DMS 273 treated with DMSO at 0.1 percent for 48 hours (cell line): ENCODE measurements at places on chromosomes 13 and 19.

- no peak for DNase-seq
These were observed 262.7 kb downstream of the DNAJC15 start for GRCh38 chr13:43285933-43286597.

DNA sequence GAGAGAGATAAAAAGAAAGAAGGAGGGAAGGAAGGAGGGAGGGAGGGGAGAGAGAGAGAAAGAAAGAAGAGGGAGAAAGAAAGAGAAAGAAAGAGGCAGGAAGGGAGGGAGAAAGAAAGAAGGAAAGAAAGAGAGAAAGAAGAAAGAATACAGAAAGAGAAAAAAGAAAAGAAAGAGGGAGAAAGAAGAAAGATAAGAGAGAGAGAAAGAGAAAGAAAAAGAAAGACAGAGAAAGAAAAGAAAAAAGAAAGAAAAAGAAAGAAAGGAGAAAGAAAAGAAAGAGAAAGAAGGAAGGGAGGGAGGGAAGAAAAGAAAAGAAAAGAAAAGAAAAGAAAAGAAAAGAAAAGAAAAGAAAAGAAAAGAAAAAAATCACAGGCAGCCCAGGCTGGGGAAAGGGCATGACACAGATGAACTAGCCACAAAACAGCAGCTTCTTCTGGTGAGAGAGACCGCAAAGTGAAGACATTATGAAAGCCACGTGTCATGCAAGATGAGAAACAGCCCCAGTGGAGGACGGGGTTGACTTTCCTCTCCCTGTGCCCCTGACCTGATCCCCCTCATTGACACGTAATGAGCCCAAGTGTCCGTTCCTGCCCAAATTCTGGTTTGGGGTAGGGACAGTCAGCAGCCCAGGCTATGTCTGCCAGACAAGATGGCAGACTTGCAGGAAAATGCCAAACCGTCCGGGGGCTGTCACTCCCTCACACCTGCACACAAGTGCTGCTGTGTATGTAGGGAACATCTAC, 102.1 kb downstream of the INSR start:
- DNase-seq, result no peak

DNA sequence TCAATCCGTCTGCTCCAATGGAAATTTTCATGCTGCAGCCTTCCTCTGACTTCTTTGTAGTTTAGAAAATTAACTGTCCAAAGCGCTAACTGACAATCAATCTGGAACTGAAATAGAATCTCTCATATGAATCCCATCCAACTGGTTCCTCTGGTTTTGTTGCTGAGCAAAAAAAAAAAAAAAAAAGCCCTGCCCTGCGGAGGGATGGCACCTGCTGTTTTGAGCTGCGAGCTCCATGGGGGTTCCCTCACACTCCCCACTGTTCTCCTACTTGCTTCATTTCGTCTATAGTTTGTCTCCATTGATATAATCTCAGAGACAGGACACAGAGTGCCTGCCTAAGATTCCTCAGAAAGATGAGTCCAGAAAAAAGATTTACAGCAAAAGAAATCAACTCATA, 33.4 kb downstream of the FAAP24 start:
- DNase-seq, result no peak

DNA sequence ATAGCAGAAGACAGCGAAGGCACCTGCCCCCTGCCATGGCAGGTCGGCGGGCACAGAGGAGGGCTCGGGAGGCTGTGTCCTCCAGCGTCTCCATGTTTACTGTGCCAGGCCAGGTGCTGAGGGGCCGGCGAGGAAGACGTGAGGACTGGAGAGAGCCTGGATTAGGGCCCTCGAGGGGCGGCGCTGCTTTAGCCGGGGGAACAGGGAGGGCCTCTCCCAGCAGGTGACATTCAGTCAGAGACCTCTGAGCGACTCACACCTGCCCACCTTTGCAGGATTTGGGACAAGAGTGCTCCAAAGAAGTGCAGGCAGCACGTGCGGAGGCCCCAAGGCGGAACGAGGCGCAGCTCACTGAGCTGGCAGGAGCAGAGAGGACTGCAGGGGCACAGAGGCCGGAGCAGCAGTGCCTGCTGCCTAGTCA, 17.6 kb downstream of the KDM4B start:
- no peak for DNase-seq

- no peak for DNase-seq
These were observed 162.7 kb downstream of the KDM4B start for GRCh38 chr19:5131506-5132205.

DNA sequence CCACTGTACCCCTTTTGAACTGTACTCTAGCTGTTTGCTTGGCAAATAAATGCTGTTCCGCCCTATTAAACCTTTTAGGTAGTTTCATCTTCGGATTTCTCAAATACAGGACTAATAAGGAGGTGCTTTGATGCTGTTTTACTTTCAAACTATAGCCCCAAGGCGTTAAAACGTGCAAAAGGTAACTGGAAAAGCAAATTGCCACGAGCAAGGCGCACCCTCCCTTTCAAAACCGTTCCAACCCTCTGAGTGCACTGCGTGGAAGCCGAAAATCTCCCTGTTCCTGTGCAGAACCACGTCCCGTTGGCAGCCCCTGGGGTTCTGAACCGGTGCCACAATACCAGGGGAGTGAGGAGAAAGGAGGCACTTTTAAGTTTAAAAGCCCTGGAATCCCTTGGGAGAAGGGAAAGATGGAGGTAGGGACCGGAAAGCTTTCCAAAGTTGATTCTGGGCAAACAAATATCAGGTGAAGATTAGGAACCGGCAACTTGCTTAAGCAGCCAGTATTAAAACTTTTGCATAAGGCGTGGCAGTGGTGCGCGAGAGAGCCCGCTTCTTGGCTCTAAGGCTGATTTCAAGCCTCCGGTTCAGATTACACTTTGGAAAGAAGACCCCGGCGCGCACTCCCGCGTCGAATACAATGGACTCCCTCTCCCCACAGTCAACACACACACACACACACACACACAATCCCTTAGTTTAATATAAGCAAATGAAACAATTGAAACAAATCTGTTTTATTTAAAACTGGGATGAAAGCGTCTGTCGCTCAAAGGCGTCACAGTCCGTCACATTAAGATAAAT, 9.5 kb downstream of the POU4F1 start:
- DNase-seq, result no peak

GRCh38 chr19:989381-990081, 5.4 kb downstream of the WDR18 start:
- DNase-seq, result no peak

DNA sequence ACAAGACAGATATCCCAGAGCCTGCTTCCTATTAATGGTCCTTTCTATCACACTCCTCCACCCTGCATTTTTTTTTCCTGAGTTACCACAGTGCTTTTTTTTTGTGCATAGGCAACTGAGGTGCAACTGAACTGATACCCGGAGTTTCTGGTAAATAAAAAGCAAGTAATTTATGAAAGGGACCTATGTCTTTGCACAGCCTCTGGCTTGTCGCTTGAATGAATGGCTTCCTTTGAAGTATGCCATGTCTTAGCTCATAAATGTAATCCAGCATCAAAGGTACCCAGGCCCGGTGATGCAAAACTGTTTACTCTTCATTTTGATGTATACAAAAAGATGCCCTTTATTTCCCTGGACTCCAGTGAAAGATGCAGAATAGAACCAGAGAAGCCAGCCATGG, 31.8 kb downstream of the GSX1 start:
- DNase-seq, result no peak

- DNase-seq, result no peak
These were observed 43.0 kb downstream of the DIAPH3 start for GRCh38 chr13:60120617-60121336.

DNA sequence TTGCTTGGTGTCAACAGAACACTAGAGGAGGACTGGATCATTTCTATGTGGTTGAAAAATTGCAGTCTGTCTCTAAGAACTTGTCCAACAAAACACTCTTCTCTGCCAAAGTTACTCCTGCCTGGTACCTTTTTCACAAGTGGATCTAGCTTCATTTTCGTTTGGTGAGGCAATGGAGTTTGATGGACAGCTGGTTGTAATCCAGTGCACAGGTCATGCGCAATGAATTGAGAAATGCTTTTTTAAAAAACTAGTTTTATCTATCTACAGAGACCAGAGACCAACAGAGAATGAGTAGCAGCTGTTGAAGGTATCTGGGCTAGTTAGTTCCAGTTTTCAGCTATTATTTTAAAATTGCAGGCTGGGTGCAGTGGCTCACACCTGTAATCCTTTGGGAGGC, 12.0 kb upstream of the KBTBD6 start:
- no peak for DNase-seq

DNA sequence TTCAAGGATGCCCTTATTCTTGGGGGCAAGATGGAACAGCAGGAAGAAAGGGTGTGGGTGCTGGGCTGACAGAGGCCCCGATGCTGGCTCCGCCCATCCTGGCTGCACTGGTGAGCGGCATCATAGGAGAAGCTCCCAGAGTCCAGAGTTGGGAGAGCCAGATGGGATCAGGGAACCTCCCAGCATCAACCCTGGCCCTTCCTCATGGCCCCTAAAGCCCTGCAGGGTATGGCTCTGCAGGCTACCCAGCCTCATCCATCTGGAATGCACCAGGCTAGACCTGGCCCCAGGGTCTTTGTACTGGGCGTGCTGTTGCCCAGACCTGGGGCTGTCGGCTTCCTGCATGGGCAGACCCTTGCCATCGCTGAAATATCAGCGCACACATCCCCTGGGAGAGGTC, 7.9 kb upstream of the ELL start:
- DNase-seq, result peak; percentile 45

DNA sequence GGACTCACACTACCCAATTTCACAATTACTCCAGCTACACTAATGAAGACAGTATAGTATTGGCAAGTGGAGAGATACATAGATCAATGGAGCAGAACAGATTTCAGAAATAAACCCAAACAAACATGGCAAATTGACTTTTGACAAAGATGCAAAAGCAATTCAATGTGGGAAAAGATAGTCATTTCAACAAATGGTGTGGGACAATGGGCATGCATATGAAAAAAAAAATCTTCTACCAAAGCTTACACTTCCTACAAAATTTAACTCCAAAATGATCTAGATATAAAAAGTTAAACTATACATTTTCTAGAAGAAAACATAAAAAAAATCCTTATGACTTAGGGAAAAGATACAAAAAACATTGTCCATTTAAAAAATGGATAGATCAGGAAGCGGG, 2.7 kb upstream of the IGFL4 start:
- DNase-seq, result no peak

DNA sequence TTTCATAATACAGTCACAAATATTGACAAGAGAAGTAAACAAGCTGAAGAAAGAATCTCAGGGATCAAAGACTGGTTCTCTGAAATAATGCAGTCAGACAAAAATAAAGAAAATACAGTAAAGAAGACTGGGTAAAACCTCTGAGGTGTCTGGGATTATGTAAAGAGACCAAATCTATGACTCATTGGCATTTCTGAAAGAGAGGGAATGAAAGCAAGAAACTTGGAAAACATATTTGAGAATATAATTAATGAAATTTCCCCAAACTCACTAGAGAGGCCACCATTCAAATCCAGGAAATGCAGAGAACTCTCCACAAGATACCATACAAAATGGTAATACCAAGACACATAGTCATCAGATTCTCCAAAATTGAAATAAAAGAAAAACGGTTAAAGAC, 53.0 kb upstream of the GPC6 start:
- DNase-seq, result no peak

- no peak for DNase-seq
These were observed 3.0 kb downstream of the PRKD2 start for GRCh38 chr19:46713781-46714443.

DNA sequence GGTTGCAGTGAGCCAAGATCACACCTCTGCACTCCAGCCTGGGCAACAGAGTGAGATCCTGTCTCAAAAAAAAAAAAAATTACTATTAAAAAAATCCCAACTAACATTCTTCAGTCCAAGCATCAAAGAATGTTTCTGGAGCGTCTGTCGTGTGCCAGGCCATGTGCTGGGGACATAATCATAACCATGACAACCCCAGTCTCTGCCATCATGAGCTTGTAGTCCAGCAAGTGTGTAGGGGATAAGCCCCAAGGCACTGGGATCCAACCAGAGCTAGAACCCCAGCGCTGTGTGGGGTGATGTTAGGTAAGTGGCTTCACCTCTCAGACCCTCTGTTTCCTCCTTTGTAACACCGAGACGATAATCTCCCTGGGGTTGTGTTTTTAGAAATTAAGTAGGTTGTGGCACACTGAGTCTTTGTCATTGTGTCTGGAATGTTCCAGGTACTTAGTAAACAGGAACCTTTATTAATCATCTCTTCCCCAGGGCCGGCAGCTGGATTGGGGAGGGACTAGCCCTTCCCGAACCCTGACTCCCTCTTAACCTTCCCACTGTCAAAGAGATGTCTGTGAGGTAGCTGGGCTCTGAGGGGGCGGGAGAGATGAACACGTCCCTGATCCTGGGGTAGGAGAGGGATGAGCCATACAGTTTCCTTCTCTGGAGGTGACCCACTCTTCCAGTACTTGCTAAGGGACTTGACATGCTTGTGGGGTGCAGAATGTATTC, 5.2 kb downstream of the ITPKC start:
- no peak for DNase-seq

- no peak for DNase-seq
These were observed 185.8 kb upstream of the TSHZ3 start for GRCh38 chr19:31534786-31535657.

- DNase-seq, result no peak
These were observed 349.2 kb upstream of the ARGLU1 start for GRCh38 chr13:106917024-106917571.

- DNase-seq, result no peak
These were observed 2.9 kb upstream of the C13orf42 start for GRCh38 chr13:51113969-51114368.

DNA sequence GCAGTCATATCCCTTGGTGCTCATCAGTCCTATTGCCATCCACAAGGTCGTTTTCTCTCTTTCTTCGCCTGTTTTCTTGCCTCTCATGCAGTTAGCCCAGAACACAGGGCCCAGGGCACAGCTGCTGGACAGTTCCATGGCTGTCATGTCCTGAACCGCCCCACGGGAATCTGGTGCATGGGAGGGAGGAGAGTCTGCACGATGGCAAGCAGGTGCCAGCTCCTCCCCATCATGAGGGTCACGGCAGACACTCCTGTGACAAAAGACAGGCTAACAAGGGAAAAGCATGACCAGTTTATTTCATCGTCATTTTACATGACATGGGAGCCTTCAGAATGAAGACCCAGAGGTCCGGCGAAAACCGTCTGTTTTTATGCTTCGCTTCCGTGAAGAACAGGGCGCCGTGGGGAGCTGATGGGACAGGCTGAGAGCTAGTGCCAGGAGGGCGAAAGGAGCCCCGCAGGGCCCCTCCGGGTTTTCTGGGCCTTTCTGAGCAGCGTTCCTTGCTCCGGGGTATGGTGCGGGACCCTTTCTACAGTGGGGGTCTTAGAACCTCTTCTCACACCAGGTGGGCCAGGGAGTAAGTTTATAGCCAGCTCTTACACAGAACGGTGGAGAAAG, 135.7 kb downstream of the STK24 start:
- DNase-seq, result no peak

- no peak for DNase-seq
These were observed 463 bp downstream of the SUGP1 start for GRCh38 chr19:19319732-19320360.

- DNase-seq, result no peak
These were observed 12.8 kb upstream of the ADGRL1 start for GRCh38 chr19:14218620-14219330.
